ENCODE measurements at places on chromosomes 5 and 9. TPM values are rescaled to one million over a fixed set of nuclear protein-coding genes. Genes with fewer than 3 reads are reported as not detected.

ABO gene
- polyA plus RNA-seq: 4.0 TPM

EQTN gene
- polyA plus RNA-seq: 0.26 TPM

UGT3A2 gene
- 0.05 TPM for polyA plus RNA-seq

NUTM2G gene
- polyA plus RNA-seq: not detected

NTRK2 gene
- 0.33 TPM for polyA plus RNA-seq

DRD1 gene
- polyA plus RNA-seq: 0.12 TPM

ANKRD31 gene
- 0.06 TPM for polyA plus RNA-seq

SLU7 gene
- 34.4 TPM for polyA plus RNA-seq

HACD4 gene
- polyA plus RNA-seq: 2.7 TPM

PTGES gene
- polyA plus RNA-seq: 19.8 TPM

LECT2 gene
- polyA plus RNA-seq: not detected

CCDC180 gene
- 5.8 TPM for polyA plus RNA-seq

GLRA1 gene
- polyA plus RNA-seq: not detected

SLC4A9 gene
- 0.05 TPM for polyA plus RNA-seq

KCNT1 gene
- polyA plus RNA-seq: 0.06 TPM

CCDC192 gene
- polyA plus RNA-seq: 0.47 TPM

OBP2B gene
- not detected for polyA plus RNA-seq

Measured in lung (tissue), 17 donors.